Inflammatory macrophage treated with lipopolysaccharide for 4 hours (primary cell): ENCODE measurements at places on chromosomes 13 and 19.

GRCh38 chr13:31413516-31413915, 213.7 kb downstream of the B3GLCT start:
- no peak for DNase-seq

DNA sequence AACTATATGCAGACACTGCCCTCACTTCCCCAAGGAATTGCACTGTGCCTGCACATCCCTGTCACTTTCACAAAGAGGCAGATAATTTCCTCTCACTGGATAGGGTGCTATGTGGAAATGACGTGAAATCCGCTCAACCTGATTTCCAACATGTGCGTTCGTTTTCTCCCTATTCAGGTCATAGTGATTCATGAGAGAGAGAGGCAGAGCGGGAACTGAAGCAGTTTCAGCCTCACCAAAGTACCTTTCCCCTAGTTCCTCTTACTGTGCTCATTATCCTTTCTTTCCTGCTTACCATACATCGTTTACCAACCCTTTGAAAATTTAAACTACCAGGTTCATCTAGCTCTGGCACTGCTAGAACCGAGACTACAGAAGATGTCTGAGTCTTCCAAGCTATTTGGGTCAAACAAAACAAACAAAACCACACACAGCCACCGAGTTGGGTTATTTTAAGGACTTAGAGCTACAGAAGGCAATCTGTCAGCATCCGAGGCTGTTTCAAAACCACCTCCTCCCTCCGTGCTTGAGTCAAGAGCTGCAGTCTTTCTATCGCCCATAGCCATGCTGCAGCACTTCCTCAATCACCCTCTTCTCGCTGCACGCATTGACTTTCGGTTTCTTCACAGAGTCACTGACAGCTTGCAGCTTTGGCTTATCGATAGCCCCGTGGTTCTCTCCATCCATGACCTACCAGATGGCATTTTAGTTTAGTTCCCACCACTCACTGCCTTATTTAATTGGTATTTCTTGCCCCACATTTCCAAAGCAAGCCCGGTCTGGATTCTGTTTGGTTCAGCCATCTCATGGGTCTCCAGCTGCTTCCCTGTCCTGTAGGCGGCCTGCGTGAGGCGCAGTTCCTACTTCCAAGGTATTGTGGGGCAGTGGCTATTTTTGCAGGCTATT, 1395.8 kb downstream of the EFNB2 start:
- DNase-seq: peak; percentile 87

DNA sequence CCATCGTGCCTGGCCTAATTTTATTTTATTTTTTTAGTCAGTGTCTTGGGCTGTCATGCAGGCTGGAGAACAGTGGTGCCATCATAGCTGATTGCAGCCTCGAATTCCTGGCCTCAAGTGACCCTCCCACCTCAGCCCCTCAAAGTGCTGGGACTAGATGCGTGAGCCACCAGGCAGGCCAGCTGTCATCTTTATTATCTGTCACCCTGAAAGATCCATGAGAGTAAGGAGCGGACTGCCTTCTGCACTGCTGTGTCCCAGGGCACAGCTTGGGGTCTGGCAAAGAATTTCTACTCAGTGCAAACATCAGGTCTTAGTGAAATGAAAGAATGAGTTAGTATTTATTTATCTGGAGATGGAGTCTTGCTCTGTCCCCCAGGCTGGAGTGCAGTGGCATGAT, 9.5 kb upstream of the TLE5 start:
- no peak for DNase-seq

- peak; percentile 91 for DNase-seq
Observed at GRCh38 chr19:6663236-6664201, 6.4 kb downstream of the TNFSF14 start.

GRCh38 chr13:109779876-109780510, 6.4 kb downstream of the IRS2 start:
- no peak for DNase-seq

- DNase-seq: no peak
Observed at GRCh38 chr19:34432797-34433196, 4.6 kb downstream of the UBA2 start.

DNA sequence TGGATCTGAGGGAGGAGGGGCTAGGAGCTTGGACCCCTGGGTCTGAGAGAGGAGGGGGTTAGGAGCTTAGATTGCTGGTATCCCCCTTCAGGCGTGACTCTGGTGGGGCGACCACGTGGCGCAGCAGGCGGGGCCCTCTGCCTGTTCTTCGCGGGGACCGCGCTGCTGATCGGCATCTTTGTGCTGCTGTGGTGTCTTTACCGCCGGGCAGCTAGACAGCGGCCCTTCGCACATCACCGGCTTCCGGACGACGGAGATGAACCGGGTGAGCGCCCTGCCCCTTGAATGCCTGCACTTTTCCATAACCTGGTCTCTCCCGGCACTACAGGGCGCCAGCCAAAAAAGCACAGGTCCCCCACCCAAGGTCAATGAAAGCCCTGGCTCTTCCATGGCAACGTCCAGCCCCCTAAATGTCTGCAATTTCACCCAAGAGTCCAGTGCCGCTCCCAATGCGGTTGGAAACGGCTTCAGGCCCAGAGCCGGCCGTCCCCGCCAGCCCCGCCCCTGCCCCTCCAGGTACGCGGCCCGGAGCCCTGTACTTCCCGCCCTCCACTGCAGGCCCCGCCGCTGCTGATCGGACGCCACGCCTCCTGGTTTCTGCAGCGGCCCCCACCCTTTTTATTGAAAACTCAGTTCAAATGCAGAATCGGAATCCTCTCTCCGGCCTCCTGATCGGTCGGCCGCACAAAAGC, 2.8 kb downstream of the GFY start:
- no peak for DNase-seq

DNA sequence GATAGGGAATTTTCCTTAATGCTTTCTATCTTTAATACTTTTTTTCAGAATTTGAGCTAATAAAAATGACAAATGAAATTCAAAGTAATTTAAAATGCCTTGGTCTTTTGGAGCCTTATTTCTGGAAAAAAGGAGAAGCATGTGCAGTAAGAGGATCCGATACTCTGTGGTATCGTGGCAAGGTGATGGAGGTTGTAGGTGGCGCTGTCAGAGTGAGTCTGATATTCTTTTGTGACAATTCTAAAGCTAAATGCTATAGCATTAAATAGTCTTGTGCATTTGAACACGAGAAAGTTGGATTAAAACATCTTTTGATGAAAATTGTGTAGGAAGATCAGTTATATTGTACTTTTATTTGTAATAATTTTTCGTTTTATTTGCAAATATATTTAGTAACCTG, 95.0 kb downstream of the RNF17 start:
- no peak for DNase-seq

DNA sequence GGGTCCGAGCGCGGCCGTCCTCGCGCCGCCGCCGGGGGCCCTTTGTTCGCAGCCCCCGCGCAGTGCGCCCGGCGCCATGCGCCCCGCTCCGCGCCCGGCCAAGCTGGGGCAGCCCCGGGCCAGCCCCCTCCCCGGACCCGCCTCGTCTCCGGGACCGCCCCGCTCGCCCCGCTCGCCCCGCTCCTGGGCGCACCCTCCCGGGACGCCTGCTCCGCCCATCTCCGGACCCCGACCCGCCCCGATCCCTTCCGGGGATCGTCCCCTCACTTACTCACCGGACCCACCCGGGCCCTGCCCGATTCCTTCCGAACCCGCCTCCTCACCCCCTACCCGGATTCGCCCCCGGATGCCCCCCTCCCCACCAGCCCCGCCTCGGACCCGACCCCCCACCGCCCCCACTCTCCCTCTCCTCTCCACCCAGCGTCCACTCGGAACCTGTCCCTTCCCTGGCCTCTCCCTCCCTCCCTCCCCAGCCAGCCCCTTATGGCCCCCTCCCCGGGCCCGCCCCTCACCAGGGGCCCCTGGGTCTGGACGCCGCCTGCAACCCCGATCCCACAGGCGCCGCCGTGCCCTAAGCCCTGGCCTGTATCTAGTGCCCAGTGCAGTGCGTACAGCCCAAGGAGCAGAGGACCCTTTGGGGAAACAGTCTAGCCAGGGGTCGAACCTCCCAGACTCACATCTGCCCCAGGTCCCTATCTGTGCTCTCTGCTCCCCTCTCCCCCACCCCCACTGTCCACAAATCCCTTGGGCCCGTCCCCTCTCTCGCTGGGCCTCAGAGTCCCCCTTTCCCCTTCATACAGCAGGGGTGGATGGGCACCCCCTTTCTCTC, at the start of gene CPAMD8:
Gene CPAMD8, minus strand, starts transcription at position 105 of the 829 bp plus-strand sequence. CDS start 168 bp downstream, outside the sequence.
- DNase-seq: no peak

DNA sequence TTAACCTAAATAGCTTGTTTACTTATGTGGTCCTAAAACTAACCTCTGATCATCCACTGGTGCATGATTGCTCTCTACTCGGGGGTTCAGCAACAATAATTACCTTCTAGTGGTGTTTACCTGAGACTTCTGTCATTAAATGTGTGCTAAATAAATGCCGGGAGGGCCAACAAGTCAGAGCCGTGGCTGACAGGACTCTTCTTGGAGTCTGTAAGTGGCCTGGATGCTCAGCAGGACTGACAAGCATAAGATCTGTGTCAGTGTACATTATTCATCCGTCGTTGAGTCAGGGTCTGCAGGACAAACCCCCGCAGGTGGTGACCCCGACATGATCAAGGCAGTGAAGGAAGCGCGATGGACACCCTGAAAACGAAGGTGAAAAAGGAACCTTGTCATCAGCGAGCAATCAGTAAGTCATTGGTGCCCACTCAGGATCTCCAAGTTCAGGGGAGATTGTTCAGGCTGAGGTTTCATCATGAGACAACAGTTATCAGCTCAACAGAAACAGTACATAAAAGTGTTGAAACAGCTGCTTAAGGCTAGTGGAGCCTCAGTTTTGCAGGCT, 1466.9 kb downstream of the UQCRFS1 start:
- no peak for DNase-seq

DNA sequence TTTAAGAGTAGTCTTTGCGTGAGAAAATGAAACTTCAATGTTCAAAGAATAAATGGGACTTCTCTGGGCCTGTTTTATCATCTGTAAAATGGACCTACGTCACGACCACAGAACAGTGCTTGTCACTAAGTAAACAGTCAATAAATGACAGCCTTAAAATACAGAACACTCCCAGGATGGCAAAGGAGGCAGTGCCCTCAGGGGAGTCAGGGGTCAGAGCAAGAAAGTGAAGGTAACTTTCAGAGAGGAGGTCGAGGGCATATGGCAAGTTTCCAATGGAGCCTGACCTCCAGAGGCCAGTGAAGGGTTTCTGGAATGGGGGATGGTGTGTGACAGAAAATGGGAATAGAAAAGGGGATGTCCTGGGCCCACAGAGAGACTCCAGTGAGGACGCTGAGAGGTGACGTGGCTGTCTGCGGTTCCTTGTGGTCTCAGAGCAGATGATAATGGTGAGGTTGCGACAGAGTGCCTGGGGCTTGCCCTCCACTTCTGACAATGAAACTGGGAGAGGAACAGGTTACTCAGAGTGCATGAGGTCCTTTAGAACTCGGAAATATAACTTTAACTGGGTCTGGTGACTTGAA, 91.8 kb downstream of the UBL3 start:
- peak; percentile 99 for DNase-seq

DNA sequence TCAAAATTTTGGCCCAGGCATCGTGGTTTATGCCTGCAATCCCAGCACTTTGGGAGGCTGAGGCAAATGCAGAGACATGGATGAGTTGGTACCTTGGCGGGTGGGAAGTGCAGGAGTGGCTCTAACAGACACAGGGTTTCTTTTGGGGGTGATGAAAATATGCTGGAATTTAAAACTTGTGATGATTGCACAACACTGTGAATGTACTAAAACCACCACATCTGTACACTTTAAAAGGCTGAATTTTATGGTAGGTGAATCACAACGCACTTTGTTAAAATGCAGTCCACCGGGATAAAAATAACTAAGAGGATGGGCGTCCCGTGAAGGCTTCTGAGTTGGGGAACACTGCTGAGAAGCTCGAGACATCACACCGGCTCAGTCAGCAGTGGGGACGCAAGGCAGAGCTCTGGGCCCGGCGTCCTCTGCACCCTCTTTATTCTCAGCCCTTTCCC, 47.1 kb downstream of the MLLT1 start:
- no peak for DNase-seq

GRCh38 chr19:42111384-42111783, 20.9 kb downstream of the POU2F2 start:
- DNase-seq: no peak

DNA sequence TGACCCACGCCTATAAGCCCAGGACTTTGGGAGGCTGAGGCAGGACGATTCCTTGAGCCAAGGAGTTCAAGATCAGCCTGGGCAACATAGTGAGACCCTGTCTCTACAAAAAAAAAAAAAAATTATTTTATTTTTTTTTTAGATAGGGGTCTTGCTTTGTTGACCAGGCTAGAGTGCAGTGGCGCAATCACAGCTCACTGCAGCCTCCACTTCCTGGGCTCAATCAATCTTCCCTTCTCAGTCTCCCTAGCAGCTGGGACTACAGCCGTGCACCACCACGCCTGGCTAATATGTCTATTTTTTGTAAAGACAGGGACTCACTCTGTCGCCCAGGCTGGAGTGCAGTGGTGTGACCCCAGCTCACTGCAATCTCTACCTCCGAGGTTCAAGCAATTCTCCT, 4.7 kb downstream of the C19orf38 start:
- no peak for DNase-seq

DNA sequence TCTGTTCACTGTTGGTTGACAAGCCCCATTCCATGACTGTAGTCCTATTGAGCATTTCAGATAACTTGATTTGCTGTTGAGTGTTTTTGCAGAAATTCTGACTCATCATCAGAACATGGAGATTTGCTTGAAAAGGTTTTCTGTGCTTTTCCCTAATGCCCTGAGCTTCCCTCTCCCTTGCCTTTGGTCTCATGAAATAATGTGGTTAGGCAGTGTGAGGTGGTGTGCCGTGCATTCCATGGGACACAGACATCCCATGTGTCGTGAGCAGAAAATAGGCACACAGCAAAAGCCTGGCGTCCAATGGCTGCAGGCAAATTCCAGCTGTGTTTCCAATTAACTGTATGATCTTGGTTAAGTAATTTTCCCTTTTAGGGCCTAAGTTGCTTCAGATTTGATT, 197.4 kb downstream of the DLEU7 start:
- no peak for DNase-seq
